Esophagus muscularis mucosa (tissue), 4 donors: ENCODE measurements at places on chromosomes 16 and 17. TPM values are rescaled to one million over a fixed set of nuclear protein-coding genes. Genes with fewer than 3 reads are reported as not detected.
A peak's percentile ranks its signal among the peaks of the same experiment; 100 is the strongest.

DNA sequence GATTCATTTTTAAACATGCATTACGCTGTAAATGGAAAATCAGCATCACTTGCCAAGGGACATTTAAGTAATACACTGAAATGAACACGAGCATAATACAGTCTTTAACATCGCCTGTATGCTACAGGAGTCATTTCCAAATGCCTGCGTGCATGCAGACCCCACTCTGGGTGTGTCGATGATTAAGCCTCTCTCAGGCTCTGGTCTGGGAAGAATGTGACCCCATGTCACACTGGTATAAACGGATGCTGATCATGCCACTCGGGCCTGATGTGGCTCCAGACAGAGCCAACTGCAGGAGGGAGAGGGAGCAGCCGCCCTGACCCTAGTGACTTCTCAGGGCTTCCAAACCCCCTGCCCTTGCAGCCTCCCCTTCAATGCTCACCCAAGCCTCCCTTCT lies 10.8 kb downstream of the EMP2 start:
- no peak overlapping the region for H3K4me3 ChIP-seq
- H3K36me3 ChIP-seq: peaks cover 15% of the 10 kb centered on the region
- no peaks in the 10 kb centered on the region for H3K27me3 ChIP-seq
- H3K4me1 ChIP-seq: peaks cover 32% of the 10 kb centered on the region
- no peak for DNase-seq
- peak overlapping the region; percentile 45 for H3K27ac ChIP-seq

DNA sequence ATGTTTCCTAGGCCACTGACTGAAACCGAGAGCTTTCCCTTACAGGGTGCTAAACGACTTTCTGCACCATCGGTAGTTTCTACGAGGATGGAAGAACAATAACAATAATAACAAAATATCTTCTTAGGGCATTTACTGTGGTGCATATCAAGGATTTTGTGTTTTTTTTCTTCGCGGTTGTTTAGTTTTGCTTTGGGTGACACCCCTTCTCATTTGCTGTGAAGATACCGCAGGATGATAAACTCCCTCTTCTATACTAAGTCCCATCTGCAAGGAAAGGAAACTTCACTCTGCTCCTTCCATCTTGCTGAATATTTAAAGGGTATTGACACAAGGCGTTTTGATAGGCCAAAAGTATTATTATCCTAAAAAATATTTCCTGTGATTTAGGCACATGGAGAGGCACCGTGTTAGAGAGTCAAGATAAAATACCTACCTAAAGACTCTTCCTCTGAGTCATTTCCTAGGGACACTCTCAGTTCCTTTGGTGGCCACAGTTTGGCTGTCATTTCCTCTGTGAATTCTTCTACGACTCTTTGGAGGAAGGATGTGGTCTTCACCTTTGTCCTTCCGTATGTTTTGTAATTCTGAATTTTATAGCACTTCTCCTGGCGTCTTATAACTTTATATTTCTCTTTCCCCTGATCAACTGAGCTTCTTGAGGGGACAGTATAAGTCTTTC lies 318.8 kb downstream of the CDH13 start:
- no peaks in the 10 kb centered on the region for H3K27me3 ChIP-seq
- DNase-seq: no peak
- H3K4me1 ChIP-seq: no peaks in the 10 kb centered on the region
- no peaks in the 10 kb centered on the region for H3K36me3 ChIP-seq
- H3K27ac ChIP-seq: no peak overlapping the region

GRCh38 chr17:80316927-80317705 lies 56.5 kb downstream of the RNF213 start:
- no peak overlapping the region for H3K4me3 ChIP-seq
- H3K27ac ChIP-seq: no peak overlapping the region
- H3K4me1 ChIP-seq: peaks cover 8% of the 10 kb centered on the region
- no peak for DNase-seq

- no peak overlapping the region for H3K4me3 ChIP-seq
- peaks cover 25% of the 10 kb centered on the region for H3K4me1 ChIP-seq
- no peak for DNase-seq
- peaks cover 99% of the 10 kb centered on the region for H3K36me3 ChIP-seq
- H3K27me3 ChIP-seq: no peaks in the 10 kb centered on the region
Measured at GRCh38 chr17:73203788-73204479, 11.1 kb downstream of the COG1 start.

GRCh38 chr16:84834403-84834772 lies 14.6 kb downstream of the CRISPLD2 start:
- peaks cover 21% of the 10 kb centered on the region for H3K36me3 ChIP-seq
- H3K27me3 ChIP-seq: no peaks in the 10 kb centered on the region
- DNase-seq: no peak
- peak overlapping the region; percentile 96 for H3K27ac ChIP-seq
- peak overlapping the region; percentile 16 for H3K4me3 ChIP-seq

GRCh38 chr17:44782326-44782850 lies 23.6 kb downstream of the ADAM11 start:
- peak overlapping the region; percentile 75 for H3K27ac ChIP-seq
- H3K4me1 ChIP-seq: peaks cover 56% of the 10 kb centered on the region
- no peak for DNase-seq

- H3K4me3 ChIP-seq: no peak overlapping the region
- no peak for DNase-seq
- H3K27me3 ChIP-seq: peaks cover 8% of the 10 kb centered on the region
- peaks cover 47% of the 10 kb centered on the region for H3K4me1 ChIP-seq
- H3K36me3 ChIP-seq: no peaks in the 10 kb centered on the region
Measured at GRCh38 chr17:82034371-82035011, 3.0 kb downstream of the DCXR start.

GRCh38 chr17:488993-489757 lies 136.6 kb upstream of the RPH3AL start:
- H3K36me3 ChIP-seq: no peaks in the 10 kb centered on the region
- H3K4me3 ChIP-seq: peak overlapping the region; percentile 76
- no peaks in the 10 kb centered on the region for H3K27me3 ChIP-seq
- H3K27ac ChIP-seq: peak overlapping the region; percentile 67
- no peak for DNase-seq
- H3K4me1 ChIP-seq: peaks cover 16% of the 10 kb centered on the region

DNA sequence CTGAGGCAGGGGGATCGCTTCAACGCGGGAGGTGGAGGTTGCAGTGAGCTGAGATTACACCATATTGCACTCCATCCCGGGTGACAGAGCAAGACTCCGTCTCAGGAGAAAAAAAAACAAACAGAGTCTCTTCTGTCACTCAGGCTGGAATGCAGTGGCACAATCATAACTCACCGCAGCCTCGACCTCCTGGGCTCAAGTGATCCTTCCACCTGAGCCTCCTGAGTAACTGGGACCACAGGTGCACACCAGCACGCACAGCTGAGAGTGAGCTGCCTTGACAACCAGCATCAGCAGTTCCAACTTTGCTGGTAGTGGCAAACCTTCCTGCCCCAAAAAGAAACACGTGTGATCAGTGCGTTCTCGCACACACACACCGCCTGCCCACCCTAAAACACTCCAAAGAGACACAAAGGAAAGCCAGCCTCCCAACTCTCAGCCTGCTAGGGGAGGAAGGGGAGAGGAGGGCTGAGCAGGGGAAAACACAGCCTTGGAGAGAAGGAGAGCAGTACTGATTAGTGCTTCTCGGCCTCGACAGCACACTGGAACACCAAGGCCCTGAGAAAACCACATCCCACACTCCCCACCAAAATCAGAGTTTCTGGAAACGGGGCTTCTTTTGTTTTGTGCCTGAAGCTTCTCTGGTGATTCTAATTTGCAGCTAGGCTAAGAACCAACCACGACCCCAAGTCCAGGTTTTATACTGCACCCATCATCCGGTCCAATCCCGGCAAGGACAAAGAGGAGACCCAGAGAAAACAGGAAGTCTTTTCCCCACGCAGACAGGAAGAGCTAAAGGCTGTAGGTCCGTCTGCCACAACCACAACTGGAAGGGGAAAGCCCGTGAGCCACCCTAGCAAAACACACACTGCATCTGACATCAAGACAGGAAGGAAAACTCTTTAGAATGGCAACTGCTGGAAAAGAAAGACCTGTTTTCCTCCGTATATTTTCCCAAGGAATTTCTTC lies 28.8 kb downstream of the ZCCHC14 start:
- DNase-seq: no peak
- H3K27ac ChIP-seq: peak overlapping the region; percentile 92
- peaks cover 59% of the 10 kb centered on the region for H3K4me1 ChIP-seq
- H3K4me3 ChIP-seq: peak overlapping the region; percentile 29

The RAB37 gene
- 3.3 TPM for total RNA-seq

The HOXB8 gene
- not detected for total RNA-seq
